Brain (organoid and tissue), 16 donors: ENCODE measurements at places on chromosomes 3 and 15. TPM values are rescaled to one million over a fixed set of nuclear protein-coding genes. Genes with fewer than 3 reads are reported as not detected.

The NUSAP1 gene
- 158 TPM for polyA plus RNA-seq

The PTPRG gene
- polyA plus RNA-seq = 7.4 TPM

The TSPAN3 gene
- 206 TPM for polyA plus RNA-seq

The ARGFX gene
- not detected for polyA plus RNA-seq

The SLC35G2 gene
- polyA plus RNA-seq = 12.8 TPM

The UPK1B gene
- 0.37 TPM for polyA plus RNA-seq

The RAD51 gene
- polyA plus RNA-seq = 24.7 TPM

The THBS1 gene
- polyA plus RNA-seq = 0.92 TPM
